ENCODE measurements at places on chromosomes 11 and 22. TPM values are rescaled to one million over a fixed set of nuclear protein-coding genes. Genes with fewer than 3 reads are reported as not detected.

Gene FREY1
- 1.3 TPM for polyA plus RNA-seq

Gene OR52I2
- not detected for polyA plus RNA-seq

Gene PPP6R3
- 19.5 TPM for polyA plus RNA-seq

Gene MS4A4E
- polyA plus RNA-seq = 0.14 TPM

Gene SHANK3
- 18.9 TPM for polyA plus RNA-seq
